ENCODE measurements at places on chromosomes 11 and 22.

GRCh38 chr22:38754751-38755154 is 1.0 kb downstream of the SUN2 start:
- DNase-seq, result no peak

DNA sequence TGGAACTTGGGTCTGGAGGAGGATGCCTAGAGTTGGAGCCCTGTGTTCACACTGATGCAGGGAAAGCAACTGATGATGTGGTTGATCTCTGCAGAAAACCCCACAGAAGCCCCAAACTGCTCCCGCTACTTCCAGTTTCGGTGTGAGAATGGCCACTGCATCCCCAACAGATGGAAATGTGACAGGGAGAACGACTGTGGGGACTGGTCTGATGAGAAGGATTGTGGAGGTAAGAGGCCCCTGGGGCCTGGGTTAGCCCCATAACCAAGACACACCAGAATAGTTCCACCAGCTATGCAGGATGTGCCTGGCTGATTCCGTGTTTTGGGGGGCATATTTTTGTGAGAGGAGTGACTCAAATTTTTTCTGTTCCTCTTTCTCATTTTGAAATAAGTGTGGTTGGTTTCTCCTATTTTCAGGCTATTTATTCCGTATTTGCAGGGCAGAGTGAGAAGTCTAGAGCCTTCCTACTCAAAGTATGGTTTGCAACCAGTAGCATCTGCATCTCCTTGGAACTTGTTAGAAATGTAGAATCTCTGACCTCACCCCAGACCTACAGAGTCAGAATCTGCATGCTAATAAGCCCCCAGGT is 137.3 kb upstream of the SORL1-AS1 start:
- no peak for DNase-seq

DNA sequence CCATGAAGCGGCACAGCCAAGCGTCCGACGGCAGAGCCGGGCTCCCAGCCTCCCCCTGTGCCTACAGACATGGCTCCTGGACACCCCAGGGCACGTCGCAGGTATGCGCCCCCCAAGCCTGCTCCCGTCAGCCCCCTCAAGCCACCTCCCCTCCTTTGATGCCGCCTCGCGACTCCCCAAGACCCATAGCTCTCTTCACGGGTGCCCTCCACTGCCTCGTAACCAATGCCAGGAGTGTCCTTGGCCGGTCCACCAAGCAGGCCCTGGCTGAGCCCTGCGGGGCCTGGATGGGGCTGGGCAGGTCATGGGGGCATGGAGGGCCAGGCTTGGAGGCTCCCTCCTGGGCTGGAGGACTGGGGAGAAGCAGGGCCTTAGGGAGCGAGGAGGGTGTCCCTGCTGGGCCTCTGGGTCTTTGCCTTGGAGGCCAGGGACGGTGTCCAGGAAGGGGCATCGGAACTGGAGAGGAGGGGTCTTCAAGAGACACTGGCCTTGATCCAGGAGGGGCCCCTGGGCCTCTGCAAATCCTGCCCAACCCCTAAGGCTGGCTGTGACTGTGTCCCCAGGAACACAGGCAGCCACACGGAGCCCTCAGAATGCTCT is 9.2 kb downstream of the ANO9 start:
- no peak for DNase-seq

- no peak for DNase-seq
Measured at GRCh38 chr22:37498289-37498909, 12.2 kb upstream of the MFNG start.

DNA sequence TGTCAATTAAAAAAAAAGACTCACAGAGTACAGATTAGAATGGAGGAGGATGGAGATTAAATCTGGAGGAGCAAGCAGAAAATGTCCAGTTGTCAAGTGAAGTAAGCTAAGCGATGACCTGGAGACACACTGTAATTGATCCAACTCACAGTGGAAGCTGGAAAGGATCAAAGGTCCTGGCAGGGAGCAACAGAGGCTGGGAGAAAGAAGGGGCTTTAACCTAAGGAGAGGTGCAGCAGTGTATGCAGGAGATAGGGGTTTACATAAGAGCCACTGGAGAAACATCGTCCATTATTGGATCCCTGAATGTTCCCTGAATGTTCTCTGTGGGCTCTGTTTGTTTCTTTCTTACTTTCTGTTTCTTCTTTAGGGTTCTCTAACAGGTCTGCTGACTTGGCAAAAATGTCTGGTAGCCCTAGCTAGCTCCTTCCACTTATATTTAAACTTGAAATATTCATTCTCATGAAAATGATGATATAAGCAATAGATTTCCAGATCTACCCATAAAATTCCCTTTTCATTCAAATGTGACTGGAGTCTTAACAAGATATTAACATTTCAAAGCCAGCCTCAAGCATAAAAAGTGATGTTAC is 30.1 kb upstream of the CAT start:
- no peak for DNase-seq

GRCh38 chr11:110491577-110492320 is 62.0 kb downstream of the FDX1 start:
- no peak for DNase-seq

GRCh38 chr22:18987765-18988164 is 51.7 kb upstream of the PRODH start:
- no peak for DNase-seq

DNA sequence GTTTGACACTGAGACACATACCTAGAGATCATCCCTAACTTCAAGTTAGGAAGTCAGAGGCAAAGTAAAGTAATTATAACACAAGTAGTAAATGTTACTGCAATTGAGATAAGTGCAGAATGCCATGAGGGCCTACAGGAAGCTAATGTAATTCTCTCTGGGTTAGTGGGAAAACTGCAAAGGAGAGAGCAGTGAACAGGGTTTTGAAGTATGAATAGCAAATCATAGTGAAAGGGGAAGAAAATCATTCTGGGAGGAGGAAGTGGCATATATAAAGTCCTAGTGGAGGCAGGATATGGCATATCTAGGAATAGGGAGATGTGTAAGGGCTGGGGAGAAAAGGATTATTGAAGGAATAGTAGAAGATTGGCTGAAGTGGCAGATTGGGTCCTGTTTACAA is 27.9 kb downstream of the RNF169 start:
- DNase-seq, result no peak

GRCh38 chr22:46450931-46451561 is 86.4 kb downstream of the CELSR1 start:
- no peak for DNase-seq

- DNase-seq, result no peak
Measured at GRCh38 chr11:1336836-1337646, 27.6 kb upstream of the TOLLIP start.

DNA sequence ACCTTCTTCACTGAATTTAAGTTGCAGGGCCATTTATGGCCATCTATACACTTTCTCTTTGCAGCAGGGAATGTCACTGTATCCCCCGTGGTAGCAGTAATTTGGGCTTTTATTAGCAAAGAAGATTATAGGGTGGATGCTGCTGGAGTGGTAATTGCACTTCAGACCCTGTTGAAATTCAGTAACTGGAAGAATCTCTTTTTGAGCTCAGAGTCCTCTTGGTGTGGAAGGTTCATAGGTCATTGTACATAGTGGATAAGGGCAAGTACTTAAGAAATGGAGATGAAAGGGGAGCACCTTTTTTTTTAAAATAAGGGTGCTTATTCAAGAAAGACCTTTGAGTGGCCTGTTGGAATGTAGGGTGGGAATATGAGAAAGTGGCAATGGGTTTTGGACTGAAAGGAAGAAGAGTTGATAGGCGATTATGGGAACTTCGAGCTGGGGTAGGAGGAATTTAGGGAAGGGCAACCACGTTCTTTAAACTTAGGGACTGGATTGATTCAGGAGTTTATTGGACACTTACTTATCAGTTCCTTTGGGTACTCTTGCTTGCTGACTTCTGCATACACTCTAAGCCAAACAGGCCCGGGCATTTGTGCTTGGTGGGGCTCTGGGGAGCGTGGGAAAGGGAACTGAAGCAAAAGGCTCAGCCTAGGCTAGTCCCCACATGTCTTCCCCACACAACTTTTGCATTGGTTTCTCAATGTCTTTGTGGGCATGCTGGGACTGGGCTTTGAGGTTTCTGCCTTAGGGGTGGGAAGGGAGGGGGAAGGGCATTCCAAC is 26.5 kb downstream of the CTNND1 start:
- no peak for DNase-seq

- DNase-seq, result no peak
Measured at GRCh38 chr11:118996926-118997626, 862 bp upstream of the CENATAC start.

DNA sequence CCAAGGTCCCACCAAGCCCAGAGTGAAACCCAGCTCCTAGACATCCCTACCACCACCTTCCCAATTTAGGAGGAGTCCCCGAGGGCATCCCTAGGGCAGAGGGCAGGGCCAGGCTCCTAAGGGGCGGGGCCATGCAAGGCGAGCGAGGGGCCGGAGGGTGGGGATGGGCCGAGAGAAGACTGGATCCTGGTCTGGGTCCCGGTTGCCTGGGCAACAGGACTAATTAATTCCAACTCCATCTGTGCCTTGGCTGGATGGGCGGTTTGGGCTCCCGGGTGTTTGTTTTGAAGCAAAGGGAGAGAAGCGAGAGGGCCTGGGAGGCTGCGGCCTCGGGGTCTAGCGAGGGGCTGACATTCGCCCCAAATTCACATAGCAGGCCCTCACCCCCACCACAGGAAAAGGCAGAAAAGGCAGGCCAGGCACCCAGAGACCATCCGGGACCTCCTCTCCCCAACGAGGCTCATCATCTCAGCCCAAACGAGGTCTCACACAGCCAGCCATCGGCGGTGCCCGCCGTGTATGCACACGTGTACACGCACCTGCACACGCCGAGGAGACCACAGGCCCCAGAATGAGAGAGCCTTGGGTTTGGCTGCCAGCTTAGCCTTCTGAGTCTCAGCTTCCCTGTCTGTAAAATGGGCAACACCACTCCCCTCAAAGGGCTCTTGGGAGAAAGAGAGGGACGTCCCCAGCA is 23.9 kb downstream of the ELFN2 start:
- no peak for DNase-seq

GRCh38 chr11:86740628-86741483 is 59.5 kb upstream of the PRSS23 start:
- no peak for DNase-seq

DNA sequence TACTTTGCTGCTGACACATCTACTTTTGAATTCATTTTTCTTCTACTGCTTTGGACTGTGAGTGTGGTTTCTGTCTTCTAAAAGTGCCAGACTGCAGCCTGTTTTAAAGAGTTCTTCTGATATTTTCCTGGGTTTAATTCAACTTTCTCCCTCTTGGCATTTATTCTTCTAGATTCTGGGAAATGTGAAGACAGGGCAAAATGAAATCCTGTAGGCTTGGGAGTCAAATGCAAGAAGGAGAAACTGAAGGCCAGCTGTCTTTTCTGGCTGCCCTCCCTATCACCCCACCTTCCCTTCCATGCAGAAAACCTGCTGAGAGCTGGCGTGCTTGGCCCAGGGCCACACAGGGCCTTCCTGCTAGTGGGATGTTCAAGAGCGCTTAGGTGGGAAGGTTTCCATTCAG is 7.6 kb downstream of the ZNF70 start:
- DNase-seq, result peak; percentile 78

DNA sequence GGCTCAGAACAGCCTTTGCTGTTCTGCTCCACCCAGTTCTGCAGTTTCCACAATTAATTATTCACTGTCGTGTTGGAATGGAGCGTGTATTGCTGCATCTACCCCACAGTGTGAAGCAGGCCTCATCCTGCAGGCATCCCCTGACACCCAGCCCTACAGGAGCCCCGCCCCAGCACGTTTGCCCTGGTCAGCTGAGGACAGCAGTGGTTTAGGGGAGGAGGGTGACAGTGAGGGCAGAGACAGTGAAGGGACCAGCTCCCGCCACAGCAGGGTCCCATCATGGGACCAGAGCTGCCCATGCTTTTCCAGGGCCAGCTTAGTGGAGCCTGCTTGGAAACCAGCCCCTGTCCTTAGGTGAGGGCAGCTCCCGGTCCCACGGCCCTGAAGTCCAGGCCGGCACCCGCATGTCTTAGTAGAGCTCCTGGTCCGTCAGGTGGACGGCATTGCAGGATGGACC is 273.0 kb downstream of the TBC1D22A start:
- no peak for DNase-seq

- no peak for DNase-seq
Measured at GRCh38 chr11:35216962-35217678, 78.1 kb downstream of the CD44 start.

DNA sequence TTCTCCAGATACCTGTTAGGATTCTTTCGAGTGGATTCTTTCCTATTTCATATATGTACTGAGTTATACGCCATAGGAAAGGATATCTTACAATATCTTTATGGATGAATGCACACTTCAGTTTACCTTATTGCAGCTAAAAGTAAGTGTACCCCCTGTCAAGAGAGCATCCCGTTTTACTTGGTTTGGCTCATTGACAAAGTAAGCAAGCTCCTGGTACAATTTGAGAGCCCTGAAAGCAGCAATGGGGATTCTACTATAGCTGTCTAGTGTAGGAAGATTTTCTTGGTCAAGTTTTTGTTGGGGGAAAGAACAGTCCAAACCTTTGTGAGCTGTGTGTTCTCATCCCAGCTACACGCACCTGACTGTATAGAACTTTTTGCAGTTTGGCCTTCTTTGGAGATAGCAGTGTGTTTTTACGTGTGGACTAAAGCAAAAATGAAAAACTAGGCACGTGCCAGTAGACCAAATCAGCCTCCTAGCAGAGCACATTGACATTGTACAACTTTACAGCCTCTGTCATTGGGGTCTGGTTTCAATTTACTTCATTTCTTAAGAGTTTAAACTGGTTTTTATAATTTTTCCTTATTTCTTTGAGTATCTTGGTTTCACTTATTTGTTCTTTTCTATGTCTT is 44.0 kb downstream of the PPP6R3 start:
- no peak for DNase-seq

GRCh38 chr11:71451596-71452198 is 1.3 kb upstream of the NADSYN1 start:
- no peak for DNase-seq

DNA sequence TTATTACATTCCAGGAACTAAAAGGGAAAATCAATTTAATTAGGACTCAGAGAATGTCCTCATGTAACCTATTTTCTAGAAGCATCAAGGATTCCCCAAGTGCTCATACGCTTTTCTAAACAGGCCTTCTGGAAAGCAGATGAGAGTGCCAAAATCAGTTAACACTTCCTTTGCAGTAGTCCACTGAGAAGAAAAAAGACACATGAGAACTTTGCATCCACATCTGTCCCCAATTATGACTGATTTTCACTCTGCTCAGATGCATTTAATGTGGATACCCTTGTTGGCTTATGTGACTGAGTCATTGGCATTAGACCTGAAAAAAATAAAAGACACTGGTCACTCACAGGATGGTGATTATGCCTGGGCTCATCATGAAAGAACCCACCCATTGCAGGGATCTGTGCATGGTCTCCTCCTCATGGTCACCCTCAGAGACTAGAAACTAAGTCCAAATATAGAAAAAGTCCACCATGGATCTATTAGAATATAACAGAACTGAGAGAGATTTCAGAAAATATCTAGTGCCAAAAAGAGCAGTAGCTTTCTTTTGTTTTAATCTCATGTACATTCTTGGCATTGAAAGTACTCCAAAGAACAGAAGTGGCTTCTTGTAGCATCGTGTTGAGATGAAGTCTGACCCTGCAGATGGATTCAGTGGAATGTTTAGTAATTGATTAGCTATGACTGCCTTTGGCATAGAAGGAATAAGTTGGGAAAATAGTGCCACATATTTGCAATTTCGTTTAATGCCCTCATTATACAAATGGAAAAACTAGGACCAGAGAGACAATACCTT is 48.8 kb upstream of the FIBIN start:
- DNase-seq, result no peak

GRCh38 chr22:27370987-27371386 is 430.6 kb downstream of the MN1 start:
- DNase-seq, result no peak

Measured in NCI-H1092 (cell line).